ENCODE measurements at places on chromosomes 2 and 18.

GRCh38 chr2:145644820-145645302 is 1124.9 kb upstream of the ZEB2 start:
- ATAC-seq, result no peak

DNA sequence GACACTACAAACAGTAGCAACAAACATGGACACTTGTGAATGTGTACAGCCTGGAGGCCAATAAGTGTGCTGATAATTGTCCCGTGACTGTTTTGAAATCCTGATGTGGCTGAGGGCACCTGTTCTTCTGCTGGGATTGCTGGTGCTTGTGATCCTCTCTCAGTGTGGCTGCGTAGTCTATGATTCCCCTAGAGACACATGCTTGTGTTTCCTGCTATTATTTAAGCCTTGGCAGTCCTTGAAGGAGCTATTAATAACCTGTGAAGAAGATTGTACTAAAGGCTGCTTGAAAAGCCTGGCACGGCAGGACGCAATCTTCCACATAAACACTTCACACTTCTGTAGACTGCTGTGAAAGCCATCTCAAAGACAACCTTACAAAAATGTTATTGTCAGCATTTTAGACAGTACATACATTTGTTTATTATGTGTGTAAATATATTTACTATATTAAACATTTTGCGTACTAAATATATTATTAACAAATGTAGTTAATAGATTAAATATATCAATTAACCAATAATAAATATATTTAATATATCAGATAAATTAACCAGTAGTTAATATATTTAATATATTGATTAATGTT is 71.4 kb downstream of the GALR1 start:
- ATAC-seq, result no peak

GRCh38 chr18:36302676-36303075 is 5.2 kb downstream of the FHOD3 start:
- no peak for ATAC-seq

- peak; percentile 29 for ATAC-seq
Measured at GRCh38 chr2:137963535-137964065, 673 bp upstream of the HNMT start.

DNA sequence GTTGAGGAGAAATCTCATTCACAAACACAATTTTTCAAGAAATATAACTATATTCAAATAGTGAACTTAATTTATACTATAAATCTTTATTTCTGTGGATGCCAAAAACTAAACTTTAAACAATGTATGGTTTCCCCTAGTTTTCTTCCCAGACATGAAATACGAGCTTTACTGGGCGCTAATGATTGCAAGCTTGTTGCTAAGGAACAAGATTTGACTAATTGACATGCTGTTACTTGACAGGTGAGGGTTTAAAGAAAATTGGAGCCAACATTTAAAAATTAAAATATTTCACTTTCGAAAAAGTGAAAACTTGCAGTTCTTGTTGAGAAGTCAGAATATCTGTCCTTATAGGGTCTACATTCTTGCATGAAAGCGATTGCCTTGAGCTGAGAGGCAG is 381.0 kb downstream of the MEIS1 start:
- ATAC-seq, result no peak

GRCh38 chr2:220365023-220365422 is 737.6 kb downstream of the SLC4A3 start:
- ATAC-seq, result peak; percentile 98

DNA sequence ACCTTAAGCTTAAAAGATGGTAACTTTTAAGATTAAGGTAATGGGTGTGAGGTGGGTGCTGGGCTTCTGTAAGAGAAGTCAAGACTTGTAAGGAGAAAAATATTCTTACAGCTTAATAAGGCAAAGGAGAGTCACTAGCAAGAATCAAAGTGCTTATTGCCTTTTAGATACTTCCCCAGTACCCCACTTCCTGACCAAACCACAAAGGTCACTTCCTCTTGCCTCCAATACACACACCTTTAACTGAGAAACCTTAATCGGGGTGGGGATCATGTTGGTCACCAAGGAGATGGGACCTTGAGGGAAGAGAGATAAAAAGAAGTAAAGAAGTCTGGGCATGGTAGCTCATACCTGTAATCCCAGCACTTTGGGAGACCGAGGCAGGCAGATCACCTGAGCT is 10.6 kb upstream of the ATG16L1 start:
- no peak for ATAC-seq

All from SK-N-SH treated with all-trans-retinoic acid at 6 μM for 48 hours (cell line).